ENCODE measurements at places on chromosomes 12 and 14.

GRCh38 chr12:43241986-43242385 is 310.0 kb downstream of the ADAMTS20 start:
- DNase-seq: no peak

DNA sequence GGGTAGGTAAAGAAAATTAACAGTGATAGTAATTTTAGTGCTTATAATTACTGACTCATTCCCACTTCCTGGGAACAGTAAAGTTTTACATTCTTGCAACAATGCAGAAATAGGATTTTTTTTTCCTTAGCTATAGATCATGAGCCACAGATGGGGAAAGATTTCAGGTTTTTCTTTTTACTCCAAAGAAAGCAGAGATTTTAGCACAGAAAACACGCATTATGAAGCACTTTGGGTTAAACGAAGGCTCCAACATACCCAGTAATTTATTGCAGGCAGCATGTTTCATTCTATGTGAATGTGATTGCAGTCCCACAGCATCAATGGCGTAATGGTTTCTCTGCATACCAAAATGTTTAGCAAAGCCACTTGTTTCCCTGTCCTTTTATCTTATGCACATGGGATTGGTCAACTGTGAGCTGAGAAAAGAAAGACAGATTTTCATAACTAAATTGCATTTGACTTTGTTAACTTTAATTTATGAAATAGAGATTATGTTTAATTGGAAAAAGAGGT is 124.6 kb upstream of the E2F7 start:
- DNase-seq: no peak

GRCh38 chr12:113465808-113466453 is 5.7 kb downstream of the LHX5 start:
- no peak for DNase-seq

DNA sequence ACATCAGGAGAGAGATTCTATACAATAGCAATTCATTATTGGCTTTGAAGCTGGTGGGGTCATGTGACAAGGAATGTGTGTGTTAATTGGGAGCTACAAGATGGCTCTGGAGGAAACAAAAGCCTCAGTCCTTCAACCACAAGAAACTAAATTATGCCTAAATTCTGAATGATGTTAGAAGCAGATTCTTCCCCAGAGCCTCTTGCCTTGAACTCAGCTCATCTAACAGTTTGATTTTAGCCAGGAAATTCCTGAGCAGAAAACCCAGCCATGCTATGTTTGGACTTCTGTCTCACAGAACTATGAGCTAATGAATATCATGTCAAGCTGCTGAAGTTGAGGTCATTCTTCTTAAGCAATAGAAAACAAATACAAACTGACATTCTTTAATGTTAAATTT is 274.7 kb downstream of the SLC6A15 start:
- DNase-seq: no peak

GRCh38 chr12:119415714-119416113 is 81.2 kb downstream of the CCDC60 start:
- DNase-seq: no peak

DNA sequence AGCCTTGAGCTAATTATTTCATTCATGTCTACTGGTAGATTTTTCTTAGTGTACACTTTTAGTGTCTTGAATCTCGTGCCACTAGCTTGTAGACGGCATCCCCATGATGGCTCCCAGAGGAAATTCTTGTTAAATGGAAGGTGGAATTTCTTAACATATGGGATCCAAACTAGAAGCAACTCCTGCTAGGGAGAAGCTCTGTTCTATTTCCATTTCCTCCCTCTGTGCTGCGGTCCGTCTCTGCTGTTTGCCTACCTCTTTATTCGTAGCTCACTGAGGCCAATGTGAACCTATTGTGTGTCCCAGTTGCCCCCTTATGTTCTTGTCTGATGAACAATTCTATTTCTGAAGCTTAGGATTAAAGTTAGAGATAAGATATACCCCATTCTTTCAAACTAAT is 588 bp downstream of the PIK3C2G start:
- DNase-seq: no peak

GRCh38 chr14:23640524-23641141 is 4.5 kb downstream of the DHRS2 start:
- DNase-seq: peak; percentile 51

- DNase-seq: no peak
Measured at GRCh38 chr14:99519931-99520421, 38.8 kb downstream of the CCNK start.

DNA sequence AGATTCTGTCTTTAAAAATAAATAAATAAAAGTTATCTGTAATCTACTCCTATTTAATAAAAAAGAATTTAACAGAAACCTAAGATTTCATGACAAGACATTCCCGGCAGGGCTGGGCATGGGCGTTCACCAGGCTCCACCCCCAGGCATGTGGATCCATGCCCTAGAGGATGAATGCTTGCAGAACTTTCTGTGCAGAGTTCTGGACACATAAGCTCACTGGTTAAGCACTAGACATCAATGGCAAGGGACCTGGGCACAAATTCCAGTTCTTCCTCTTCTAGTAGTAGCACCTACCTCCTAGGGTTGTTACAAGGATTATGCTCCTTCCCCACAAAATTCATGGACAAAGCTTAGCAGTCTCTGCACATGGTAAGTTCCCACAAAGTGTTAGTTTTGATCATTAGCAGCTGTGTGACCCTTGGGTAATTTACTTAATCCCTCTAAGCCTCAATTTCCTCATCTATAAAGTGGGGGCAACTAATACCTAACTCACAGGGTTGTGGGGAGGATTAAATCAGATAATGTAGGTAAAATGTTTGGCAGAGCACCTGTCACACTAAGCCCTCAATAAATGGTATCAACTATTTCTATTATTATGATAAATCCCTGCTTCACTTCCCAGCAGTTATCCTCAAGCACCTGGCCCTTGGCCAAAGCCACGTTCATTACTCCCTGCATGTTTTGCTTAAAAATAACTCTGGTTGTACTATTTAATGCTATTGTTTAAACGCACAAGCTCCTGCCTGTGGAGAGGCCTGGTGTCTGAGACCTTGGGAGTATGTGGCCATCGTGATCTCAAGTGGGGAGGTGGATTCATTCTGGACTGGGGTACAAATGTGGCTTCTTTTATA is 9.8 kb downstream of the GALNT6 start:
- no peak for DNase-seq

GRCh38 chr14:24379907-24380730 is 12.1 kb downstream of the NFATC4 start:
- no peak for DNase-seq

GRCh38 chr12:2277492-2278155 is 224.8 kb downstream of the CACNA1C start:
- DNase-seq: no peak

DNA sequence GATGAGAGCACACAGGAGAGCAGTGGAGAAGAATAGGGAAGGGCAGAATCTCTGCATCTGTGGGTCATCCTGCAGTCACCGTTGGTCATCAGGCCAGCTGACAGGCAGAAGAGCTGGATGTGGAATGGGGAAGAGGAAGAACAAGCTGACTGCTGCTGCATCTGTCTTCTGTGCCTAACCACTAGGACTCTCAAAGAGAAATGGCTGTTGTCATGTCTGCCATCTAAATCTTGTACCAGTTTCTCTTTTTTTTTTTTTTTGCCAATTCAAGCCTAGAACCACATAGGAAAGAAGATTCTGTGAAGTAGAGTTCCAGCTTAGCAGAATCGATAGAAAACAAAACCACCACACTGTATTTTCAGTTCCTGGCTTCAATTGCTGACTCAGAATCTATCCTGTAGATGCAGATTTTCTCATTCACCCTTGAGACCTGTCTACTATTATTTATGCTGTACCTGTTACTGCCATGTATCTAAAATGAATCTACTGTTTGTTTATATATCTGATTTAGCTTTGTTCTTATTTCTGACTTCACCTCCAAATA is 421.9 kb upstream of the PRICKLE1 start:
- no peak for DNase-seq

- DNase-seq: no peak
Measured at GRCh38 chr12:24852420-24852819, 96.5 kb downstream of the BCAT1 start.

DNA sequence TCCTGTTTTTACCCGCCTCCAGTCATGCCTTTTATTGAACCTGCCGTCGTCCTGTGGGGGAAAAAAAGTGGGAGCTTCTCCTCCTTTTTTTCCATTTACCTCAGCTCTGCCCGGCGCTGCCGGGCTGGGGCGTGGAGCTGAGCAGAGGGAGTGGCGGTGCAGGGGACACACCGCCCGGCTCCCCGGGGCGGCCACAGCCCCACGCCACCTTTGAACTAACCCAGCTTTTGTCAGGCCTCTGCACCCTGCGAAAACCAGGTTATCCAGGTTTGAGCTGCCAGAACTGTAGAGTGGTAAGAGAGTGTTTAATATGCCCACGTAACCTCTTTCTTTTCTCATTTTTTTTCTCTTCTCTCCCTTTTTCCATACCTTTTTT is 161.0 kb upstream of the FKBP4 start:
- no peak for DNase-seq

GRCh38 chr12:131066886-131067490 is 113.3 kb downstream of the ADGRD1 start:
- no peak for DNase-seq

Data from HTR-8/SVneo (cell line).